HT1080 (cell line): ENCODE measurements at places on chromosomes 13 and 19. TPM values are rescaled to one million over a fixed set of nuclear protein-coding genes. Genes with fewer than 3 reads are reported as not detected.
A peak's percentile ranks its signal among the peaks of the same experiment; 100 is the strongest.

DNA sequence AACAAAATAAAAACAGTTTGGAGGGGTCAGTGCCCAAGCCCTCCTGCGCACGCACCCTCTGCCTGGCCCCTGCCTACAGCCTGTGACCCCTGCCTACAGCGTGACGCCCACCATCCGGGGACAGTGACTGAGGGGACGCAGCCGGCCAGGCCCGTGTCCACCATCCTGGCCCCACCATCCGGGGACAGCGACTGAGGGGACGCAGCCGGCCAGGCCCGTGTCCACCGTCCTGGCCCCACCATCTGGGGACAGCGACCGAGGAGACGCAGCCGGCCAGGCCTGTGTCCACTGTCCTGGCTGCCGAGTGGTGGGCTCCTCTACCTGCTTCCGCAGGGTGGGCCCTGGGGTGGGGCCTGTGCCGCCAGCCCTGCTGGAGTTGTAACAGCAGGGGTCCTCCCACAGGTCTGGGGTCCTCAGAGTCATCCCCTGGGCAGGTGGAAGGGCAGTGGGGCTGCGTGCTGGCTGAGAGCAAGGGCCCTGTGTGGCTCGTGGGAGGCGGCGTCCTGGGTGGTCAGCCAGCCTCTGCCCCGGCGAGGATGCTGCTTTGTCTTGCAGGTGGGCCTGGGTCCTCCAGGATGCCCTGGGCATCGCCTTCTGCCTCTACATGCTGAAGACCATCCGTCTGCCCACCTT lies 14.3 kb downstream of the SPPL2B start:
- DNase-seq = no peak

DNA sequence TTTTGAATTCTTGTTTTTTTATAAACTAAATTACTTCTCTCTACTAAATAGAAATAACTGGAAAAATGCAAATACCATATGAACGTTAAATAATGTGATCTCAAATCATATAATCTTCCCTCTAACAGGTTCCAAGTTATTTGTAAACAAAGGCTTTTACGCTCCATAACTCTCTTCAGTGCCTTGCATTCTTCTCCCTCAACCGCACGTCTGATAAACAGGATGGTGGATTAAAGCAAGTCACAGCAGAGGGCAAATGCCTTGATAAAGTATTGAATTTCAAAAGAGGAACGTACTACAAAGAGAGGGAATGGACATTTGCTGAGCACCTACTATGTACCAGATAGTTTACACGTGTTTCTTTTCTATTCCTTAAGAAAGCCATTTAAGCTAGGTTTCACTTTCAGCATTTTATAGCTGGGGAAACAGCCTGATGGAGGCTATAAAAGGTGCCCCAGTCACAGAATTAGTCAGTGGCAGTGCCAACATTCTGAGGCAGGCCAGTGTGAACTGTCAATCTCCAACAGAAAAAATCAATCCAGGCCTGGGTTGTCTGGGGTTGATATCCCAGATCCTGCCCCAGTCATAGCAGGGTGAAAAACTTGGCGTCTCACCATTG lies 15.8 kb downstream of the MRPS31 start:
- DNase-seq = no peak

DNA sequence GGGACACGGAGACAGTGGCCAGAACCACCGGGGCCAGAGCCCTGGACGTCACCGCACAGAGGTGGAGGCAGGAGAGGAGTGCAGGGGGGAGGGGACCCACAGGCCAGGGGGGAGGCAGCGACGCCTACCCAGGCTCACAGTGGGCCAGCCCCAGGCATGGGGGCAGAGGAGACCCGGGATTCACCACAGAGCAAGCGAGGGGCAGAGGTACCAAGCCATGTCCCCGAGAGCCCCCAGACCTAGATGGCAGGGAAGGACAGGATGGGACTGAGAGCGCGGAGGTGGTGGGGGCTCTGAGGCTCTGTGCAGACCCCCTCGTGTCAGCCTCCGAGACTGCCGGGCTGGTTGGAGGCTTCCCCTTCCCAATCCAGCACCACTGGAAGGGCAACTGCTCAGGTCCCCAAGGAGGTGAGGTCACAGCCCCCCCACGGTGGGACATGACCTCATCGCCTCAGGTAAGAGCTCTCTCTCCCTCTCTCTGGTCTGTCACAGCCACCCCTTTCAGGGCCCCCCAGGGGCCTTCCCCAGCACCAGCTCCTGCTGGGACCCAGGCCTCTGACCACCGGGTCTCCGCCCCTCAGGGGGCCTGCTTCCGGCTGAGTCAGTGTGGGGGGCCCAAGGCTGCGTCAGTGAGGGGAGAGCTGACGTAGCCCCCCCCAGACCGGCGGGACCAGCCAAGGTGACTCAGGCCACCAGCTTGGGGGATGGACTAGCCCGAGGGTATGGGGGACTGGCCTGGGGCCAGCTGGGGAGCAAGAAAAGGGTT lies 2.2 kb upstream of the IL11 start:
- peak; percentile 76 for DNase-seq

Gene C1QTNF9
- 0.51 and 0.57 TPM in 2 replicates for total RNA-seq

GRCh38 chr13:79522583-79522982 lies 41.6 kb downstream of the NDFIP2 start:
- DNase-seq = peak; percentile 93
